ENCODE measurements at places on chromosomes 12 and 14. TPM values are rescaled to one million over a fixed set of nuclear protein-coding genes. Genes with fewer than 3 reads are reported as not detected.

SLC2A14 gene
- total RNA-seq = 0.52 TPM

TAS2R14 gene
- 6.8 TPM for total RNA-seq

ERP27 gene
- not detected for total RNA-seq

PTPRR gene
- total RNA-seq = 1.0 TPM

VWF gene
- total RNA-seq = 58.5 TPM

WNT1 gene
- not detected for total RNA-seq

NIN gene
- total RNA-seq = 24.0 TPM

SERPINA3 gene
- not detected for total RNA-seq

KRT73 gene
- under 0.01 TPM for total RNA-seq

POP5 gene
- total RNA-seq = 29.2 TPM

GPR65 gene
- total RNA-seq = 0.52 TPM

KRT2 gene
- total RNA-seq = not detected

AKAP6 gene
- total RNA-seq = 102 TPM

IGFBP6 gene
- 89.8 TPM for total RNA-seq

RAD9B gene
- total RNA-seq = 1.6 TPM

STAC3 gene
- total RNA-seq = 166 TPM

Data from skeletal muscle tissue (tissue), 5 donors.